A172 (cell line): ENCODE measurements at places on chromosomes 12 and 14. TPM values are rescaled to one million over a fixed set of nuclear protein-coding genes. Genes with fewer than 3 reads are reported as not detected.

GRCh38 chr12:63889721-63890509, 45.4 kb downstream of the SRGAP1 start:
- no peak for DNase-seq

DNA sequence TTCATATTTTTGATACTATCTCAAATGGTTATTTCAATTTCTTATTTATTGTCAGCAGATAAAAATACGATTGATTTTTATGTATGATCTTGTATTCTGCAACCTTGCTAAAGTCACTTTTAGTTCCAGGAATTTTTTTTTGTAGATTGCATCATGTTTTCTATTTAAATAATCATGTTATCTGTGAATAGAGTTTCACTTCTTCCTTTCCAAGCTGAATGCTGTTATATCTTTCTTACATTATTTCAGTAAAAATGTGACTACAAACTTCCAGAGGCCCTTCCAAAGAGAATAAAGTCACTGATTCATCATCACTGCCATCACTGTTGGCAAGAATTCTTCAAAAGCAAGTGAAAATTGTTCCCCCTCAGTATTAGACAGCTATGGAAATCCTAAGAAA, 104.7 kb upstream of the RAP1B start:
- DNase-seq = no peak

DNA sequence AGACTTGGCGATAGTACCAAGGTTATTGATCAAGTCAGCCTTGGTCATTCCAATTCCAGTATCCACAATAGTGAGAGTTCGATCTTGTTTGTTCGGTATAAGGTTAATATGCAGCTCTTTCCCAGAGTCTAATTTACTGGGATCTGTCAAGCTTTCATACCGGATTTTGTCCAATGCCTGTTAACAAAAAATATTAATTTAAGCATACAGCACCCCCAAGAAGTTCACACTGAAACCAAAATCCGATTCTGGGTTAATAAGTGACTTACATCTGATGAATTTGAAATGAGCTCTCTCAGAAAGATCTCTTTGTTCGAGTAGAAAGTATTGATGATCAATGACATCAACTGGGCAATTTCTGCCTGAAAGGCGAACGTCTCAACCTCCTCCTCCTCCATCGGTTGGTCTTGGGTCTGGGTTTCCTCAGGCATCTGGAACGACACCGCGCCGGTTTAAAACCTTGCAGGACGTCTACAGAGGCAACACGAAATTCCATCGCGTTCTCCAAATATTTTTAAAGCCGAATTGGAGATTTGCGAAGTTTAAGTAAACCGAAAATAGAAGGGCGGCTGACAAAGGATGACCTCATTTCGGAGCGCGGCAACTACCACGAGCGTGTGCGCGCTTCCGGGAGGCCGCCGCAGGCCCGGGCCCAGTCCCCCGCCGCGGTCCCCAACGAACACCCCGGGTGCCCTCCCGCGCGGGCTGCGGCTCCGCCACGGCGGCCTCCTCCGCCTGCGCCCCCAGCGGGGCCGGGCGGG, 716 bp downstream of the HSP90AA1 start:
- no peak for DNase-seq

GRCh38 chr14:40216976-40217375, 784.7 kb upstream of the FBXO33 start:
- DNase-seq = no peak

DNA sequence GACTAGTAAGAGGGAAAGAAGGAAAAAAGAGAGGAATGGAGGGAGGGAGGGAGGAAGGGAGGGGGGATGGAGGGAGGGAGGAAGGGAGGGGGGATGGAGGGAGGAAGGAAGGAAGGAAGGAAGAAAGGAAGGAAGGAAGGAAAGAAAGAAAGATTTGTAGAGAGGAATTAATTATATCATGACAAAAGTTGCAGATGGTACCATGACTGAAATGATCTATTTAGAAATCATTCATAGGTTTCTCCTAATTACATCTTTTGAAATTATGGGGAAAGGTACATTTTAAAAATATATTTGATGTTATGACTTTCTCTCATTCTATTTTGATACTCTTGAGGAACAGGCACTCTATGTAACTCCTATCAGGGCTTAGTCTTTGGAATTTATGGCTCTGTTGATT, 236.2 kb upstream of the BTG1 start:
- DNase-seq = no peak

DNA sequence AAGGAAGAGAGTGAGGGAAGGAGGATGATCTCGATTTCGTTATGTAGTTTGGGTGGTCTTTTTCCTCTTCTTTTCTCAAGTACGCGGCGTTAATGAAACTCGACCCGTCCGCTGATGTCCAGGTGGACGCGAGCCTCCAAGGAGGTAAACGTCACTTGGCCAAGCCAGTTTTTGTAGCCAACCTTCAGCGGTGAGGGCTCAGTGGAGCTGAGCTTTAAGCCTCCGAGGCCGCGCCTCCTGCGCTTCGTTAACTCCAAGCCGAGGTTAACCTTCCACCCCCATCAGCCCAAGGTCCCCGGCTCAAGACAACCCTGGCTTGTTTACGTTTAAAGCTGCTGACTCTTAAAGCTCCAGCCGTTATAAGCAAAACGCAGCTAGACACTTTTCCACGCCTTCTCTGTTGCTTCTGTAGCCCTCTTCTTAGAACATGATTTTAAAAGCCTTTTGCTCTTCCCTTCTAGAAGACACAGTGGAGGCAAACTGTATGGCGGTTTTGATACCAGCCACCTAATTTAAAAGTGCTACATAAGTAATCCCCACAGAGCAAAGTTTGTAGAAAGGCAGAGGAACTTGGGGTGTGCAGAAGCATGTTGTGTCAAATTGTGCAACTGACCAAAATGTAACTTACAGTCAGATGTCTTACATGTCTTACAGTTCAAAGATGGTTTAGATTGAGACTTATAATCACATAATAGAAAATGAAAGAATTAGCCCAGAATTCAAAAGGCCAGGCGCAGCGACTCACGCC, 923 bp upstream of the ITPR2 start:
- DNase-seq = no peak

DNA sequence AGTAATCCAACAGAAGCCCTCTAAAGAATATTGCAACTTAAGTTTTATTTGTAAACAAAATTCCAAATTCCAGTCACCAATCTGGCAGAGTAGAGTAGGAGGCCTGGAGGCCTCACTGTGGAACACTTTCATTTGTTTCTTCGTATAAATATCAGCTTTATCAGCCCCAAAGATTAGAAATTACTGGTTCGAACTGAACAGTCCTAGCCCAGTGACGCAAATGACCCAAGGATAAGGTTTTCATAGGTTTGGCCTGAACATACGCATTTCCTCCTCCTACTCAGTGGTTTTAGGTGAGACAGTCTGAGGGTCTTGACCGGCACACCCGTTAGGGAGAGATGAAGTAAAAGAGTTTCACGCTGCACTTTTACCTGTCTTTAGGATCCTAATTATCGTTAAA, 1.7 kb downstream of the CDC42BPB start:
- DNase-seq = no peak

DNA sequence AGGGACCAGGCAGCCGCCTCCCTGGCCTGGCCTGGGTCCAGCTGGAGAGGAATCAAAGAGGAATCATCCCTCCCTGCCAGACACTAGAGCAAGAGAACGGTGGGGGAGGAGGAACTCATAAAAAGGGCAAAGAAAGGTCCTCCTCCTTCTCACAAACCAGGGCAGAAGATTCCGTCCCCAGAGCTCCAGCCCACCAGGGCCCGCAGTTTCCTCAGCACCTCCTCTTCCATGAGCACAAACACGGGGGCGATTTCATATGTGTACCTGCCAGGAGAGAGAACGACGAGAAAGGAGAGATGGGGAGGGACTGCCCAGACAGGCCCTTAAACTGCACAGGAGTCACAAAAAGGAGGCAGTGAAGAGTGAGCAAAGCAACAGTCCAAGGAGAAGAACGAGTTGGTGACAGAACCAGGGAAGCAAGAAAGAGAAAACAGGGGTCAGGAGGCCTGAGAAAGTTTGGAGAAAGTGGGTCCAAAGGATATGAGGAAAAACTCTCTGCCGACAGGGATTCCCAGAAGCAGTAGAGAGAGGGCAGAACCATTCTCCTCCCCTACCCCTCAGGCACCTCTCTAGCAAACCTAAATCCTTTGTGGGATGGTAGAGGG, 8.7 kb upstream of the ZNF740 start:
- no peak for DNase-seq

DNA sequence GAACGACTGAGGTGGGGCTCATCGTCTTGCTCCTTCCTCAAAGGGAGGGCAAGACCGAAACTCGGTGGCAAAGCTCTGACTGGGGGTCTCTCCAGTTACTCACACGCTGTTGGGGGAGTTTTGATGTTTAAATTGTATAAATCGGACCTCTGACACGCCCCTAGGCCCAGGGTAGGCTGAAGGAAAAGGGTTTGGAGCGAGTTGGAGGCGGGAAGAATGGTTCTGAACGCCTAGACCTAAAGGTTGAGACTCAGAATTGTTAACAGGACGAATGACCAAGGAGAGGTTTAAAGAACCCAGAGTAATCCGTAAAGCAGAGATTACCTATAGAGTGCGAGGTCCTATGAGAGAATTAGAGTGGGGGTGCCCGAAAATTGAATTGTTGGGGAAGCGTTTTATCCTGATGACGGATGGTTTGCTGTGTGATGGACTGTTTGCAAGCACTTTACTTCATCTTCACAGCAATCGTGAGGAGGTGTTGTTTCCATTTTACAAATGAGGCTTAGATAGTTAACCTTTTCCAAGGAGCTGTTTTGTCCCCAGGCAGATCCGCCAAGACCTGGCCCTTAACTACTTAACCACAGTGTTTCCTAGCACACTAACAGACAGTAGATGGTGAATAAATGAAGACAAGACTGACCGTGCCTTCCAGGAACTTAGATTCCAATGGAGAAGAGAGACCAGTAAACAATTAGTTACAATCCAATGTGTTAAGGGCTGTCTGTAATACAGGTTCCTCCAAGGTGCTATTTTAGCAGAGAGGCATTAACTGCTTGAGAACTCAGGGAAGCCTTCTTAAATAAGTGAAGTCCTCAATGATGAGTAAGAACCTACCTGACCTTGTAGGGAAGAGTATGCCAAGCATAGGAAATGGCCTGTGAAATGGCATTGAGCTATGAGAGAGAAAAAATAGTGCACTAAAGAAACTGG, 929 bp upstream of the UBE2N start:
- peak; percentile 7 for DNase-seq

- DNase-seq = no peak
Measured at GRCh38 chr14:50471838-50472465, 60.4 kb downstream of the MAP4K5 start.

DNA sequence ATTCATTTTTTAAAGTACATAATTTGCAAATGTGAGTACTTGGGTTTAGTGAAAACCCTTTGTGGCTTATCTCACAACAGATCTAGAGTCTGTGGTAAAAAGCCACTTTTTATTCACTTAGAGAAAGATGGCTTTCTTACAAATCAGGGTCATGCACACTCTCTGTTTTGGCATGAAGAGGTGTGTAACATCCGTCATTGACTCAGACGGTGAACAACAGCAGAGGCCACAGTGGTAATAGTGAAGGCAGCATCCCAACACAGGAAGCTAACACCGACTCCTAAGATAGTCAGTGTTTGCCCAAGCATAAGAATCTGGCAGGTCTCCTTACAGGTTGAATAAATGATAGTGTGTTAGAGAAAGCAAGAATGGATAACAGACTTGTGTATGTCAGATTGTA, 593.0 kb downstream of the SOX5 start:
- DNase-seq = no peak

DNA sequence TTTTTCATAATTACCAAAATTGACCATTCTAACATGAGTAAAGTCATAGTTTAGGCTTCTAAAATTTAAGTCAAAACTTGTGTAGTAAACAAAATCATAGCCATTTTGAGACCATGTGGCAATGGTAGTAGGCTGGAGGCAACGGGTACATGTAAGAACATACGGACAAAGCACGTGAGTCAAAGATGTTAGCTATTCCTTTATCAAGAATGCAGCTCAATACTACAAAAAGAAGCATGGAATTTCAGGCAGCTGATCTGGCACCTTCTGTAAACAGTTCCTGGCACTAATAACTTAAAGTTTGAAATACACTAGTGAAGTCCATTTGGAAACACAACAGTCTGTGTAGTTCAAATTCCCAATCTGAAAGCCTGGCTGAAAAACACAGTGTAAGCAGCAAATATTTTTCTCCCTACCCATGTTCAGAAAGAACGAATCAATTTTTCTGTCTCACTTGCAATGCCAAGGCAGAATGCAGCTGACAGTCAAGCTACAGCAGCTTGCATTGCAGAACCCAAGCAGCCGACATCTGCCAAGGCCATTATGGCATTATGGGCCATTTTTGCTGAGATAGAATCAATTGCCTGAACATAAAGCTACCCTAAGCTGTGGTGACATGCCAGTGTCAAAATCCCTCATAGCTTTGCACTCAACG, 29.3 kb downstream of the MYF5 start:
- no peak for DNase-seq

- DNase-seq = peak; percentile 8
Measured at GRCh38 chr14:36207500-36207899, 31.0 kb upstream of the PTCSC3 start.

DNA sequence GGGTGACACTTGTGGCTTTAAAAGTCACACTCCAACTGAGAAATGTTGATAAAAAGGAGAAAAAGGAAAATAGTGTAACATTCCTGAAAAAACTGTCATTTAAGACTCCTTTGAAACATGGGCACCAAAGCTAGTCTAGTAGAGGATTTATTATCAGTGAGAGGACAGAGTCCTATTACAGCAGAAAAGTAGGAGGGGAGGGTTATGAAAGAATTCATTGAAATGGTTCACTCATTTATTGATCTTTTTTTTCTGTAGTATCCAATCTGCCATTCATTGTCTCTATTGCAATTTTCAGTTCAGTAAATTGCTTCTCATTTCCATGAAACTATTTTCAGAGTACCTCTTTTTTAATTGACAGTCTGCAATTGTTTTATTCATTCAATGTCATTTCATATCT, 25.4 kb downstream of the PPM1A start:
- no peak for DNase-seq

- DNase-seq = no peak
Measured at GRCh38 chr14:101181446-101182313, 278.2 kb upstream of the RTL1 start.

DNA sequence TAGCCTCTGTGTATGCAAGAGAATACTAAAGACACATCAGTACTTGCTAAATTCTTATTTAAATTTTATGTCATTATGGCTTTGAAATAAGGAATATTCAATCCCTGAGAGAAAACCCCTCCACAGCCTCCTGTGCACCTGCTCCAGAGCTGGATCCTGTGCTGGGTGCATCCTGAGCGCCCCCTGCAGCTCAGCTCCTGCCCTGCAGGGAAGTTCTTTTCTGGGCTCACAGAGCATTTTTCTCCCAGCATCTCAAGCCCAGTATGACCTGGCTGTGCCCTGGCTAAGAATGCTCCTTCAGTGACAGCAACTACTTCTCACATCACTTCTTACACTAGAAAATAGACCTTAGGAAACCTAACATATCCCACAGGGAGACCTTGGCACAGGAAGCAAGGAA, 1211.7 kb downstream of the TMEM121 start:
- no peak for DNase-seq

- DNase-seq = no peak
Measured at GRCh38 chr14:89773151-89773550, 181.4 kb downstream of the EFCAB11 start.

MYF5 gene
- not detected in 2 replicates for total RNA-seq

SLC25A47 gene
- 0.24 TPM in 1 of 2 replicates, not detected in the other for total RNA-seq

CRACR2A gene
- not detected in 2 replicates for total RNA-seq

CDKL1 gene
- total RNA-seq = 0.07 and 0.24 TPM in 2 replicates

ESR2 gene
- 0.17 TPM in 1 of 2 replicates, not detected in the other for total RNA-seq

P2RX2 gene
- total RNA-seq = not detected in 2 replicates

HOXC12 gene
- total RNA-seq = not detected in 2 replicates
